NCI-H524 treated with DMSO at 0.1 percent for 48 hours (cell line): ENCODE measurements at places on chromosomes 11 and 22.

- DNase-seq: no peak
These were observed 78.9 kb downstream of the GRK3 start for GRCh38 chr22:25643232-25644000.

GRCh38 chr11:17477361-17477760 is 716 bp upstream of the ABCC8 start:
- DNase-seq: no peak

GRCh38 chr11:10751581-10751940 is 515 bp downstream of the CTR9 start:
- no peak for DNase-seq

DNA sequence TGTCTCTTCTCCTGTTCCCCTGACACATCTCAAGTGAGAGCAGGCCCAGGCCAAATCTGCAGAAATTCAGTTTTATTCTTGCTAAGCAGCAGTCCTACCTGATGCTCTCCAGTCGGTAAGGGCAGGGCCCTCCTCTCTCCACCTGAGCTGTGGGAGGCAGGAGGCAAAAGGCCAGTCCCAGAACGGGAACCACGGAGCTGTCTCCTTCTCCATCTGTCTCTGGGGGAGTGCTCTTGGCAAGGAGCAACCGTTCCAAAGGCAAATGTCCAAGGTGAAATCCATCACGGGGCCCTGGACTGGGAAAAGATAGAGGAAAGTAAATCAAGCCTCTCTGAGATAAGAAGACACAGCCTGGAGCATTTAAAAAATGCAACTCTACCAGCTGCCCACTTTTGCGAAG is 65.2 kb upstream of the CDON start:
- no peak for DNase-seq

- no peak for DNase-seq
These were observed 1.6 kb downstream of the DIXDC1 start for GRCh38 chr11:111938687-111939160.

- no peak for DNase-seq
These were observed 26.1 kb downstream of the MRTFA start for GRCh38 chr22:40610329-40610850.

DNA sequence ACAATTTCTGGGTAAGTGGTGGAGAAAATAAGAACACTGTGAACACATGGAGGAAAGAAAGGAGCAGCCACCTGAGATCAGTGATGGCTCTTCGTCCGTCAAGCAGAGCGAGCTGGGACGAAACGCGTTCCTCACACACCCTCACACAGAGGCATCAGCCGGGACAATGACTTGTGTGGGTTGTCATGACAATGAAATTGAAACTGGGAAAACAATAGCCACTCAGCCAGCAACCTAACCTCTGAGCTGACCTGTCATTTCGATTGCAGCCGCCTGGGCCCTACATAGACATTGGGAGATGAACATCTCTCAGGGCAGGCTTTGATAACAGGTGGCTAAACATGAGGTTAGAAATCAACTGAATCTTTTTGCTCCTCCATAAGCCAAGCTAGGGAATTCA is 51.3 kb downstream of the TRIM29 start:
- no peak for DNase-seq

DNA sequence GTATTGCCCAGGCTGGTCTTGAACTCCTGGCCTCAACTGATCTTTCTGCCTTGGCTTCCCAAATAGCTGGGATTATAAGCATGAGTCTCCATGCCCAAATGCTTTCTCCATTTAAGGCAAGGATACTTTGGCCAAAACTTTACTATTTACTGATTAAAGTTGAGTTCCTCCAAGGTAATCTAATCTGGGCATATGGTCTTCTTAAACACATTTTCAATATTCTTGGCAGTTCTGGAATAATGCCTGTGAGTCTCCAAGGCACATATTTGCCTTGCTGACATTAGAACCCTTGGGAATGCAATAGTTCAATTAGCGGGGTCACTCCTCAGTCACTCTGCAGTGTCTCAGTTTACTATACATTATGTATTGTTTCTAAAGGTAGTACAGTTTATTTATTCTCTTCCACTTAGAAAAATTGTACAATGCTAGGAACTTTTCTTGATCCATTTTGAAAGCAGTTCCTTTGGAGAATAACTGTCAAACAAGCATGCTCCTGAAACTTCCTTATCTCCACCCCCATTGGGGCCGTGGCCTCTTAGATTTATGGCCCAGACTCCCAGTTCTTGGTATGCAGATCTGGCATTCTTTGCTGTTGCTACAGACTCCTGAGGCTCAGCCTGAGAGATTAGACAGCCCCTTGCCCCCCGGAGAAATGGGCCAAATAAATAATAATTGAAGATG is 13.1 kb upstream of the RAB38 start:
- no peak for DNase-seq

- DNase-seq: no peak
These were observed 563.4 kb upstream of the CCDC179 start for GRCh38 chr11:23423656-23424055.

DNA sequence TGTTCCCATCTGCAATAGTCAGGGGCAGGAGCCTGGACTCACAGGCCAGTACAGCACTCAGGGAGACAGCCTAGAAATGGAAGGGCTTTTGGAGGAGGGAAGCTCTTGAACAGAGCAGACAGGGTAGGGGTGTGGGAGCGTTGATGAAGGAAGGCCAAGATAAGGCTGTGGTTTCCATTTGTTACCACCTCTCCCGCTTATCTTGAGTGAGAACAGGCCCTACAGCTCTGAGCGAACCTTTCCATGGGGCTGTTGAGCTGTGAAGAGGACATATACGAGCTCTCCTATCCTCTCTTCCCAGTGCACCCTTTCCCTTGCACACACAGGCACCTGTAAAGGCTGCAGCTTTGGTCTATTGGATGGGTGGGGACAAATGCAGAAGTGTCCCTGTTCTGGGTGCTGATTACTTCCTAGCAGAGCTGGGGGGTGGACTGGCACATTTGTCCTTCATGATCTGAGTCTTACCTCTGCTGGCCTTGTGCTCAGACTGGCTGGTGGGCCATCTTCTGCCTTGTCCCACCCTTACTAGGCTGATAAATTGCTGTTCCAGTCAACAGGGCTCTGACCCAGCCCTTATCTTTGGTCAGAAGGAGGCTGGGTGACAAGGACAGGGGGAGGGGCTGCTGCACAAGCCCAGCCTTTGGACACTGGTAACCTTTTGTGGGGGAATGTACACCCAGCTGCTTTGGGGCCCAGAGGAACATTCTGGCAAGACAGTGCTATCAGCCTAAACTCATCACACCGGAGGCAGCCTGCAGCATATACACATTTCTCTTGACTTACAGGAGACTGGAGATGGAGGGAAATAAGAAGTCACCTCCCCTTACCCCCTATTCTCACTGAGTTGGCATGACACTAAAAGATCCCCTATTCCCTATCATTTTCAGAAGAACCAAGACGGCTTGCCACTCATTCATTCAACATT is 80.1 kb upstream of the NNMT start:
- DNase-seq: no peak

DNA sequence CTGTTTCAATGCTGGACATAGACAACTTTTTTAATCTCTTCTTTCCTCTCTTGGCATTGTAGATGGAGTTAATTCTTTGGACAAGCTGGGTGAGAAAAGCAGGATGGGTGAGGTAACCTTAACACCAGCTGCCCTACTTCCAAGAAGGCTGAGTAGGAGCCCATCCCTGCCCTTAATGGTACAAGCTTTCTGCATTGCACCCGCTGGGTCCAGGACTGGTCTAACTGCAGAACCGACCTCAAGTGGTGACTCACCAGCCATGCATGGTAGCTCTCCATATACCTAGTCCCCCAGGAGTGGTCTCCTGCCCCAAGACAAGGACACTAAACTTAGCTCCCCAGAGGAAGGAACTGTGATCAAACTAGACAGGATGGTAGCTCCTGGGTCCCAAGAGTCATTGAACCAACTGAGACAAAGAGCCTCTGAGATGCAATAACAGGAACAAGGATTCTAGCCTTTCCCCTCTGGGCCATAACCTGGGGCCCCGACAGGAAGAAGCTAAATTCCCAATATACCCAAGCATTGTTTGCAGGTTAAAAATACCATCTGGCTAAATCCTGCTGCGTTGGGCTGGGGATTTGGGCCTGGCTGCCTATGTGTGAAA is 32.1 kb downstream of the RPL27A start:
- no peak for DNase-seq

- no peak for DNase-seq
These were observed 105.7 kb downstream of the RASSF10 start for GRCh38 chr11:13114566-13115379.

- DNase-seq: no peak
These were observed 51.9 kb upstream of the EP300 start for GRCh38 chr22:41040483-41040882.

DNA sequence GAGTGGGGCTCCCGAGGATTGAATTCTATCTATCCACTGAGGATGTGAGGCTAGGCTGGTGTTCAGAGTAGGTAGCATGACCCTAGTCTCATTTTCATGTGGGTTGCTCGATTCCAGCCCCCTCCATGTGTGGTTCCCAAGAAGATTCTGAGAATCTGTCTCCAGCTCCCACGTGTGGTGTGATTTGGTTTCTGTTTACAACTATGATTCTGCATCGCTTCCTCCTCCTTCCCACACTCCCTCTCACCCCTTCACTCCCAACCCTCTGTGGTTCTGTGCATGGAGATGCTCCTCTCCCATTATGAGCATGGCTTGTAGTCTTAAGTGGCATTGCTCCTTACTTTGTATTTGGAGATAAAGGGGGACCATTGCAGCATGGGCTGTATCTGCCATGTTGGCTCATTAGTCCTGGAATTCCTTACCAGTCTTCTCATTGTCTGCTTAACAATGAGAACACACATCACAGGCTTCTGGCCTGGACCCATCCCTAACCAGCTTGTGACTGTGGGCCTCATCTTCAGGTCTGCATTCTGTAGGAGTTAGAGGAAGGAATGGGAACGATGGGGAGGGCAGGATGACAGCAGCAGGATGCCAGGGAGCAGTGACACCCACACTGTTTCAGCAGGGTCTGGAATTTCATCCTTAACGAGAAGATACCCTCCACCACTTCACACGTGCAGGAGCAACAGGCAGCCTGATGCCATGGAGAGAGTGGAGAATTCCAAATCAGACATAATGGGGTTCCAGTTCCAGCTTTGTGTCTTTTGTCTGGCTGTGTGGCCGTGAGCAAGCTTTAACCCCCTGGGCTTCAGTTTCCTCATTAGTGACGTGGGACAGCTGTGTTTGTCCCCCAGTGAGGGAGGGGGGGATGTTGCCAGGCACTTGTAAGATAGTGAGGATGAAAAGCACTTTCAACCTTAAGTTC is 86.0 kb downstream of the CCDC81 start:
- no peak for DNase-seq

GRCh38 chr11:65445604-65446445 is 23.2 kb downstream of the NEAT1 start:
- DNase-seq: no peak

DNA sequence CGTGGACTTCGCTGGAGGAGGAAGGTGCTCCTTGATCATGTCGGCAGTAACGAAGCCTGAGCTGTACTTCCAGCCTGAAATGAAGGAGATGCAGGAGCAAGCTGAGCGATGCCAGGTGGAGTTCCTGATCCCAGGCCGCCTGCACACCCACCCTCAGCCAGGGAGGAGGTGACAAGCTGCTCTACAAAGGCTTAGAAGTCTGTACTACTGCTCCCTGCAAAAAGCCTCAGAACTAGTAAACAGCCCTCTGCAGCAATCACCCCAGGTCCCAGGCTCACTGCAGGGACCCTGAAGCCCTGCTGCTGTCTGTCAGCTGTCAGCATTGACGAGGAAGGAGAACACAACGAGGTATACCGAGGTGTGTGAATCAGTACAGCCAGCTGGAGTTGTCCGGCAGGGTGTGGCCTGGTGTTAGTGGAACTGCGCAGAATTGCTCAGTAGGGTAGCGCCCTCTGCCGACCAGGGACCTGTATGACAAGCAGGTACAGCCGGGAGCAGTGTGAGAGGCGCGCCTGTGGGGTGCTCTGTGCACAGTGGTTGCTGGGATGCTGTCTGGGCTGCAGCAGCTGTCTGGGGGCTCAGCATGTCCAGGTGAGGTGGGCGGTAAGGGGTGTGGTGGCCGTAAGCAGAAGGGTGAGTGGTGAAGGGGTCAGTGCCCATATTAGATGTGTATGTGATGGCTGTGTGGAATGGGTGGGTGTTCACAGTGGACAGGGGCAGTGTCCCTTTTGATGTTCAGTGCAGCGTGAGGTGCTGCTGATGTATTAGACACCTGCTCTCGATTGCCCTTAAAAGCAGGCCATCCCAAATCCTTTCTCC is 7.6 kb downstream of the CYB5R2 start:
- no peak for DNase-seq

DNA sequence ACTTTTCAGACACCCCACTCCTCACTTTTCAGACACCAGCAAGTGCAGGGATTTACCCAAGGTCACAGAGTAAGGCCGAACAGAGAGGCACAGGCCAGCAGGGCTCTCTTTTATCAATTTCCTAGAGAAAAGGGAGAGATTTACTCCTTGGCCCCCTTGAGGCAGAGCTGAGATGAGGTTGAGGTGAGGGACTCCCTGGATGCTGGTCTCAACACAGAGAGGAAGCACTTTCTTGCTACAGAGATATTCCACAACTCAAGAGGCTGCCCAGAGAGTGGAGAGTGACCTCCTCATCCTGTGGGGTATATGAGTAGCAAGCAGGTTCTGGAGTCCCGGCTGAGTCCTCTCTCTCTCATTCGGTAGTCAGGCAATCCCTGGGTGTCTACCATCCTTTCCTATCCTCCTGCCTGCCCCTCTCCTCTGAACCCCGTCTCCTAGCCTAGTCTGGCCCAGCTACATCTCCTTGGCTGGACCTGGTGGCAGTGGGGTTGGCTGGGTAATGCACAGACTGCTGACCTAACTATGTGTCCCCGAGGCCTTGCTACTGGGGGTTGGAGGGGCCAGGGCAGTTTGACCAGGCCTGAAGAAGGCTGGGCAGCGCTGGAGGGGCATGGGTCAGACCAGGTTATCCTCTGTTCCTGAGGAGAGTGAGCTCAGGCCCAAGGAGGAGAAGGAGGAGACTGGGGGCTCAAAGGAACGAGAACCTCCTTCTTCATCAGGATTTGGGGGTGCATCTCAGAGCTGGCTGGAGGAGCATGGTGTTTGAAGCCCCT is 1.8 kb upstream of the ARHGEF17 start:
- no peak for DNase-seq

GRCh38 chr11:26715133-26715532 is 6.7 kb downstream of the SLC5A12 start:
- DNase-seq: no peak

GRCh38 chr22:21761086-21761485 is 25.5 kb upstream of the YPEL1 start:
- no peak for DNase-seq

DNA sequence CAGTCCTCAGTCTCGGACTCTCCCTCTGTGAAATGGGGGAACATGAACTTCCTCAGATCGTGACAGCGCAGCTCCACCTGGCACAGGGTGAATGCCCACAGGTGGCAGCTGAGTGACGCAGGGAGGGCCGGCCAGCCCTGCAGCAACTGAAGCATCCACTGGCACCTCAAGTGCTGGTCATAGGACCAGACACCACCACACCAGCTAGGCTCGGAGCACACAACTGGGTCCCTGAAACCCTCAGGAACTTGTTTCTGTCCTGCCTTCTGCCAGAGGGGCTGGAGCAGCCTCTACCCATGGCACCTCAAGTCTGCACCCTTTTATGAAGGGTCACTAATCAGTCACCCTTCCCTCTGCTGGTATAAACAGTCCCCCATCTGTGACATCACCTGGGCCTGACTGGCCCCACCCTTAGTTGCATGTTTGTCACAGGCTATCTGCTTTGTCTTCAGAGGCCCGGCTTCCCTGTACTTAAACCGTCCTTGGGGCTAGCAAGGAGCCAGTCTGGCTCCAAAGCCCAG is 7.4 kb upstream of the CDC42BPG start:
- DNase-seq: no peak

GRCh38 chr11:34755671-34756070 is 134.8 kb downstream of the EHF start:
- no peak for DNase-seq
